ENCODE measurements at places on chromosomes 3 and 15.

DNA sequence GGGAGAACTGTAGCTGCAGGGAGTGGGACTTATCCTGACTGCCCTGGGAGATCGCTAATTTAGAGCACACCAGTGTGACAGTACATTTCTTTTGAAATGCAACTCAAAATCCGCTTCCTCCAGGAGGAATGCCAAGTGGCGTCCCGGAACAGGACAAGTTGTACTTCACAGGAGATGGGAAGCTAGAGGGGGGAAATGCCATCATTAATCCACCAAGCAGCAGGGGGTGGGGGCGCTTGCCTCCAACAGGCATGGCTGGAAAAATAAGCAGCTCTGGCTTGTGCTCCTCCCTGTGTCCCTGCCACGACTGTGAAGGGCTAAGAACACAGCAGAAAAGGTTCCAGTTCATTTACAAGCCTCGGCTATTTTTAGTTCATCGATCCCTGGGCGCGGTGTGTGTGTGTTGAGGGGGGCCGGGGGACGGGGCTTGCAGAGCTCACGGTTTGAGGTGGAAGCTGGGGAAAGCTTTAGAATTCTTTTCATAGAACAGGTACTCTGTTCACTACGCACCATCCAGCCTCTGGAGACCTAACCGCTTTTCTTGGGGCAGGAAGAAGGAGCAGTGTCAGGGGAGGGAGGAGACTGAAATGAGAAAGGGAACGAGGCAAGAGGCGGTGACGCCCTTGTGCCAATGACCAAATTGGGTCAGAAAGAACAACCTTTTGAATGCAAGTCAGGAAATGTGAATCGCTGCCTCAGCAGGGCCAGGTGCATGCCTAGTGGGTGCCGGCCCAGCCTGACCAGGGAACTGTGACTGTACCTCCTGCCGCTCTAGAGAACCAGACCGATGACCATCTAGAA lies 51.8 kb upstream of the DGKG start:
- DNase-seq = peak; percentile 41

DNA sequence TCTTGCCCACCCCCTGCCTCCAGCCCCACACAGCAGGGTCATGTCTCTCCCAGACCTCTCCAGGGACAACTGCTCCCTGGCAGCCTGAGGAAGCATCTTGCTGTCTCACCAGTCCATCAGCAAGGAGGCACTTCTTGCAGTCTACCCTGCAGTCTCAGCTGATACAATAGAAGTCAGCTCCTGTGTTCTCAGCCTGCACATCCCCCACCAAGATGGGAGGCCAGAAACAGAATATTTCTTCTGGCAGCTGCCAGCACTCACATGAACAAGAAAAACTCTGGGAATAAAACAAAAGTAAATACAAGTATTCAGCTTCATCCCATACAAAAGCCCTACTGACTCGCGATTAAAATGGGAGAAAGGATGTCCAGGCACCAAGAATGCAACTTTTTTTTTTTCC lies 457.4 kb upstream of the PROK2 start:
- DNase-seq = no peak

DNA sequence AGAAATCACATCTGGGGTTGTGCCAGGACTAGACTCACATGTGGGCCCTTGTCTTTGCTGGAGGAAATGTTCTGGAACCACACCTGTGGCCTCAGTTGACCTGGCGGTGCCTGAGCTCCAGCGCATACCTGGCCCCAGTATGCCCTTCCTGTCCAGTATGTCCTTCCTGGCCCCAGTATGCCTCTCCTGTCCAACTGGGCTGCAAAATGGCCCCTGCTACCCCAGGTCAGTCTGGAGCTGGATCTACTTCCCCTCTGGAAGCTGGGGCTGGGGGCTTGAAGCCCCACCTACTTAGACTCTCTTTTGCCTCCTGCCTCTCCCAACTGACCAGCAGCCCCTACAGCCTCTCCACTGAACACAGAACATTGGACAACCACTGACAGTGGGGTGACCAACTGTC lies 15.3 kb downstream of the RASGRF1 start:
- no peak for DNase-seq

- no peak for DNase-seq
Measured at GRCh38 chr3:10757021-10757820, 58.8 kb upstream of the SLC6A11 start.

DNA sequence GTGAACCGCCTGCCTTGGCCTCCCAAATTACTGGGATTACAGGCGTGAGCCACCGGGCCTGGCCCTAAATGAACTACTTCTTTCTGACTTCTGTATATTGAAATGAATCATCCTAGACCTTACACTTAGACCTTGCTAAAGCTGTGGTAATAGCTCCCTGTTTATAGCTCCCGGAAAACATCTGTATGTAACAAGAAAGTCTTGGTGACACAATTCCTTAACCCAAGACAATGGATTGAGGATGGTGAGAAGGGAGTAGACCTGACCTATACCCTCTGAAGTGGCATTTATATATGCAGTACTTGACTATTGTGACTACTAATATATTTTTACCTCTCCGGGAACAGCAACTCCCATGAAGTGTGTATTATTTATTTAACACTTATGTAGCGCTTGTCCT lies 48.0 kb upstream of the TBL1XR1 start:
- no peak for DNase-seq

- DNase-seq = no peak
Measured at GRCh38 chr15:28944696-28945300, 59.0 kb downstream of the APBA2 start.

GRCh38 chr3:170558427-170558826 lies 27.4 kb downstream of the SLC7A14 start:
- DNase-seq = no peak

DNA sequence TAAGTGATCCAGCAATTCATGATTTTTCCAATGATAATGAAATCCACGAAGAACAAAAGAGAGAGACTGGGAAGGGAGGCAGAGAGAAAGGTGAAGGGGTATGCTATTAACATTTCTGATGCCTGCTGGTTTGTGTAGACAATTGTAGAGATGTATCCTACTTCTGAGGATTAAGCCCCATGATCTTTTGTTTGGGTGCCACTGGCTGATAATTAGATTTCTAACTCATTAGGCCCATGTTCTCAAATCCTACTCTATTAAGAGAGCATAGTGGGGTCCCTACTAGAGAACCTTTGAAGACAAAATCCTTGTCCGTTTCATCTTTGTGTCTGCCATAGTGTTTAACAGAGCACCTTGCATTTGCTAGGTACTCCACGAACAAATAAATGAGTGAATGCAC lies 2.7 kb upstream of the GNB4 start:
- DNase-seq = no peak

DNA sequence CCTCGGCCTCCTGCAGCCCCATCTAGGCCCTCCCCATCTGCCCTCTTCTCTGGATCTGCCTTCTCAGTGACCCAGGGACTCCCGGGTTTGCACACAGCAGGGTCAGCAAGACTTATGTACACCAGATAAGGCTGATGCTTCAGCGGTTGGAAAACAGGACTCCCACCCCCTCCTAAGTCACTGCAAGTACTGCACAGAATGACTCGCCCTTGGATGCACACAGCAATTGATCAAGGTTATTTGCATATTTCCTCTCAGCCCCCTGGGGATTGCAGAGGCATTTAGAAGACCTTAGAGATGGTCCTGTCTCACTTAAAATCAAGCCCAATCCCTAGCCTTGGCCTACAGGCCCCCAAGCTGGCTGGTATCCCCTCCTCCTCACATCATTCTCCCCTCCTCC lies 8.9 kb downstream of the ACAN start:
- no peak for DNase-seq

DNA sequence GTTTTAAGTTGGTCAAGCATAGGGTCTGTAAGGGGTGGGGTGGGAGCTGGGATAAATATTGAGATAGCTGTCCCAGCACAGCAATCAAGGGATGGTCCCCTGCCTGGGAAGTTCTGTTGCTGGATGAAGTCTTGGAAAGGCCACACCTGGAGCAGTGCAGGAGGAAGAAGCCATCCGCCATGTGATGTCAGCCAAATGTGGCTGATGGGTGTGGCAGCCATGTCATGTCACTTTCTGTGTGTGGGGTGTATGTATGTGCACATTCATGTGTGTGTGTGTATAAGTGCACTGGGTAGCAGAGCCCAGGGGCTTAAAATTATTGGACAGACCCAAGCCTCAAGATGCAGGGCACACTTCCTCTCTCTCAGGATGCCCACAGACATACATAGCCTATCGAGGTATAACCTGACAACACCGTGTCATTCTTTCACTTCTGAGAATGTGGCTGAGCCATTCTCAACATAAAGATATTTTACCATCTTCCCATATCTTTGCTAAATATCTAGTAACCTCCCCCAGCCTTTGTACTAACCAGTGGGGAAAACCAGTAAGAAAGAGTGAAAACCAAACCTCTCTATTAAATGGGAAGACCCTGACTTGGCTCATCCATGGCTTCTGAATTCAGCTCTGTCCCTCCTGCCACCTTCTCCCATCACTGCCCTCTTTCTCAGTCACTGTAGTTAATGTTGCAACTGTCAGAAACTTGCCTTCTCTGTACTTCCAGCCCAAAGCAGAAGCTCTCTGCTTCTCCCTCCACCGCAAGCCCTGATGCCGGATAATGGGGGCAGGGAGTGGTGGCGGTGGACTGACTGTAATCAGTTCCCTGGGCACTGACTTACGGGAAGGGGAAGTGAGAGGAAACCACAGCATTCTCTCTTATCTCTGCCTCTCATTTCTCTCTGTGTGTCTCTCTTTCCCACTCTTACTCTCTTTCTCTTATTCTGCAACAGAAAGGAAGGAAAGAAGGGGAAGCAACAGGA lies 11.2 kb downstream of the TNFSF10 start:
- DNase-seq = peak; percentile 25

GRCh38 chr15:77228828-77229227 lies 157.9 kb upstream of the TSPAN3 start:
- DNase-seq = no peak

- peak; percentile 22 for DNase-seq
Measured at GRCh38 chr15:30859091-30859874, 44.4 kb upstream of the FAN1 start.

DNA sequence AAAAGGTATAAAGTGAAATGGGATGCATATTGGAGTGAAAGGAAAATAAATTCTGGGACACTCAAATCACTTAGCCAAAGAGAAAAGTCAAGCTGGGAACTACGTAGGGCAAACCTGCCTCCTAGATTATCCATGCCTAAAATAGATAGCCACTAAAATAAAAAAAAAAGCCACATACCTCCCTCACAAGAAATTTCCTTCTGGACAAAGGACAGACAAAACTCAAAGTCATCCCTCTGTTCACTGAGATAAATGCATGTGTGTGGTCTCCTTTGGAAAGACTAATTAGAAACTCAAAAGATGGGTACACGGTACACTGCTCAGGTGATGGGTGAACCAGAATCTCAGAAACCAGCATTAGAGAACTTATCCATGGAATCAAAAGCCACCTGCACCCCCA lies 65.2 kb upstream of the MME start:
- no peak for DNase-seq

DNA sequence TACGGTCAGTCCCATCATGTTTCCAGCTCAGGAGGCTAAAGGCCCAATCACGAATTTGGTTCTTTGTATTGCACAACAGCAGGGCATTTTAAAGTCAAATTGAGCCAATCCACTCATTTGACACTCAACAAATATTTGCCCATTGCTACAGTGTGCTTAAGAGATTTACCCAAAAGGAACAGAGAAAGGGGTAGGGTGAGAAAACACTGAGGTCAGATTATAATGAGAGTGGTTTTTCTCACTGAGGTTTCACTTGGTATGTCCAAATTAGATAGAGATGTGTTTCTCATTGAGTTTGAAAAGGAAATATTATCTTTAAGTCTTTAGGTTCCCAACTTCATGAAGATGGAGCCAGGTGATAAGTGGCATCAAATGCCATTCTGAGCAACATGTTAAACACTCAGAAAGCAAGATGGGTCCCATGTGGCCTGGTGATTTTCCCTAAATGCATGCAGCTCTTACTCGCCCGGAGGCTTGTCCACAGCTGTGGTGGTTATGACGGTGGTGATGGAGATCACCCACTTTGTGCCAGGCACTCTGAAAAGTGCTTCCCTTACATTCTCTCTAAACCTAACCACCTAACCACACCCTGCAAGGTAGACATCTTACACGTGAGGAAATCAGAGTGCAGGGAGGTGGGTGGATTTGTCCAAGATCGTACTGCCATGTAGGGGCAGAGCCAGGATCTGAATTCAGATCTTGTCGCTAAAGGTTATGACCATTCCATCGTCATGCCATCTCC lies 31.2 kb upstream of the USP3 start:
- peak; percentile 57 for DNase-seq

DNA sequence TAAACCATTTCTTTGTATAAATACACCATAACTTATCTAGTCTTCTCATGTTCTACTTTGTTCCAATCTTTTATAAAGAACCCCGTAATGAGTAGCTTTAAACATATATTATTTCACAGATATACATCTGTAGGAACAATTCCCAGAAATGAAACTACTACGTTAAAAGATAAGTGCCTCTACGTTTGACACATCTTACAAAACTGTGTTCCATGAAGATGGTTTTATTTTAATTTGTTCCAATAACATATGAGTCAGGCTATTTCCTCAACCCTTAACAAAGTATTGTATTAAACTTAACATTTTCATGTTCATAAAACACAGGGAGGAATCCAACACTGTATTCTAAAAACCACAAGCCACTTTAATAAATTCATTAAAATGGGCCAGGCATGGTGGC lies 52.9 kb downstream of the TRPM7 start:
- DNase-seq = no peak

DNA sequence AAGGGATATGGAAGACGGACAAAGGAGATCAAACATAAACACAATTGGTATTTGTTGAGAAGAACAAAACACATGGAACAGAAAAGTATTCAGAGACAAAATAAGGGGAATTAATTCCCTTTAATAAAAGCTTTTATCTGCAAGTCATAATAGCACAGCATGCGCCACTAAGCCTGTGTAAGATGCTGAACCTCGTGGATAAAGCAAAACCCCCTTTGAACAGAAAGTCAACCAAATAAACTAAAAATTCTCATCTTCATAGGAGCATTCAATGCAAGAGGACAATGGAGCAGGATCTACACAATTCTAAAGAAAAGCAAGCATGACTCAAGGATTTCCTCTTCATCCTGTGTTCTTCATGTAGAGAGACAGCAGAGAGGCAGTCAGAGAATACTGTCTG lies 274.3 kb upstream of the GOLGA6L4 start:
- no peak for DNase-seq

GRCh38 chr3:165748094-165748493 lies 89.1 kb downstream of the BCHE start:
- DNase-seq = no peak

GRCh38 chr3:72582211-72582878 lies 265.9 kb downstream of the SHQ1 start:
- DNase-seq = peak; percentile 62
